ENCODE measurements at places on chromosomes 4 and X. TPM values are rescaled to one million over a fixed set of nuclear protein-coding genes. Genes with fewer than 3 reads are reported as not detected.

GRCh38 chrX:10039821-10040793, 72.9 kb downstream of the CLDN34 start:
- no peak for DNase-seq

DNA sequence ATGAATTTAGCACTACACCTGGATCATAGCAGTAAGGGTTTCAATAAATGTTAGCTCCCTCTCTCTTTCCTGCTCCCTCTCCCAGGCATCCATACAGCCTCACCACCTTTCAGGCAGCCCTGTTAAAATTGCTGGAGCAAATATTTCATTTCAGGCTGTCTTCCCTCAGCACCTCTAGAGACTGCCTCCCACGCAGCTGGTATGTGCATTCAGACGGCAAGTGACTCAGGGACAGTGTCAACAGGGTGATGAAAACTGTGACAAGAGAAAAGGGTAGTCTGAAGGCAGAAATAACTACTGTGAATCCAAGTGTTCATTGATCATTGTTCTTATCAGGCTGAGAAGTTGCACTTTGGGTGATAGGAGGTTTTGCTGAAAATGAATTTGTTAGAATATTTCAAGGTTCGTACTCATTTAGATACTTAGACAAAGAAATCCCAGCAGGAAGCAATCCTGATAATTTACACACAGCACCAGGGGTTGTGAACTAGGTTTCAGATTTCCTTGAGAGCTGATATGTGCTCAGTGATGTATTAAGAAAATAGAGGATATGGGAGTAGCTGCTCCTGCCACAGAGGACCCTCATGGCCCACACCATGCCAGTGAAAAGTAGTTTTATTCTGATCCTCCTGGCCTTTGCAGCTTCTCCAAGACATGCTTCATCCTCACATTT, 424.2 kb downstream of the FGF13 start:
- no peak for DNase-seq

GRCh38 chrX:29237972-29238371, 650.7 kb downstream of the IL1RAPL1 start:
- no peak for DNase-seq

GRCh38 chr4:60359746-60360367, 840.3 kb upstream of the ADGRL3 start:
- DNase-seq: no peak

XAGE1A gene
- not detected for total RNA-seq

DNA sequence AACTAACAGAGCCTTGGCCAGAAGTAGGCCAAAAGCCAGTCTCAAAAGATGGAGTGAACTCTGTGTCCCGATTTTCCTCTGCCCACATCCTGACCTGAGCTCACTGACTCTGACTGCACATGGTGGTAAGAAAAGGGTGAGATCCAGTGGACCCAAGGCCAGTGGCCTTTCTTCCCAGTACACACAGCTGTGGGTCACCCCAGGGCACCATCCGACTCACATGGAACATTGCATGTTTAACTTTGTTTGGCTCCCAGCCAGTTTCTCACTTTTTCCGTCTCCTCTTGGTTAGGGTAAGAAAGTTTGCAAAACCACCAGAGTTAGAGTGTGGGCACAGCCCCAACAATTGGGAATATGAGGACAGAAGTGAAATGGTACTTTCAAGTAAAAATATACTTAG, 69.8 kb downstream of the GAB1 start:
- no peak for DNase-seq

ARHGEF38 gene
- total RNA-seq: not detected

GSPT2 gene
- 22.2 TPM for total RNA-seq

DNA sequence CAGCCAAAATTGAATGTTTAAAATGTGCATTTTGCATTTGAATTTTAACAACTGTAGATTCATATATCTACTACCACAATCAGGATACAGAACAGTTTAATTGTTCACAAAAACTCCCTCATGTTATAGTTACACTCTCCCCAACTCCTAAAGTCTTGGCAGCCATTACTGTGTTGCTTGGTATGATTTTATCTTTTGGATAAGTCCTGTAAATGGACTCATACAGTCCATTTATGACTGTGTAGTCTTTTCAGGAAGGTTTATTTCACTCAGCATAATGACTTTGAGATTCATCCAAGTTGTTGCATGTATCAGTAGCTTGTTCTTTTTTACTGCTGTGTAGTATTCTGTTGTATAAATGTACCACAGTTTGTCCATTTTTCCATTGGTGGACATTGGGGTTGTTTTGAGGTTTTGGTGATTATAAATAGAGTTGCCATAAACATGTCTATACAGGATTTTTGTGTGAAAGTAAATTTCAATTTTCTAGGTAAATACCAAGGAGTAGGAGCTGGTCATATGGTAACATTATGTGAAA, 9.9 kb downstream of the FAM193A start:
- DNase-seq: no peak

DNA sequence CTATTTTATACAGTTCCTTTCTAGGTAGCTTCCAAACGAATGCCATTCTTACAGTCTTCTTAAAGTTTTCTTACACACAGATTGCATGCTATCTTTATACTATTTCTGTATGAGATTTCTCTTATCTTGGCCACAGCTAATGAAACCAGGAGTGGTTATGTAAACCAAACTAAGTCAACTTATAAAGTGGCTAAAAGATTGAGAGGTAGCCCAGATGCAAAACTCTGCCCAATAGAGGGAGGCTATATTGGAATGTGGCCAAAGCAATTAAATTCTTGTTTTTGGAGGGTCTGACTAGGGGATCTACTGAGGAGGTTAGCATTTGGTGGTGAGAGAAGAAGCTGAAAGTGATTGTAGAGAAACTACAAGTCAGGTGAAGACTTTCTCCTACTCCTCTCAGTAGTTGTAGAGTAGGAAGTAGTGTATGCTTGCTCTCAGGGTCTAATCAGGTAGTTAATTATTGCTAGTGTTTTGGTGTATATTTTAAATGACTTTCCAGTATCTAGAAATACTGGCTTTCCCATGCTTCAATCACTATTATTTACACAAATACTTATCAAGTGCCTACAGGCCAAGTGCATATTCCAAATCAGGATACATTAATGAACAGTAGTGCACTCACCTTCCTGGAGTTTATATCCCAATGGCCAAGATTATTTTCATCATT, 104.2 kb upstream of the HPGD start:
- no peak for DNase-seq

- no peak for DNase-seq
These were observed 223.3 kb downstream of the COL25A1 start for GRCh38 chr4:109079201-109079600.

DNA sequence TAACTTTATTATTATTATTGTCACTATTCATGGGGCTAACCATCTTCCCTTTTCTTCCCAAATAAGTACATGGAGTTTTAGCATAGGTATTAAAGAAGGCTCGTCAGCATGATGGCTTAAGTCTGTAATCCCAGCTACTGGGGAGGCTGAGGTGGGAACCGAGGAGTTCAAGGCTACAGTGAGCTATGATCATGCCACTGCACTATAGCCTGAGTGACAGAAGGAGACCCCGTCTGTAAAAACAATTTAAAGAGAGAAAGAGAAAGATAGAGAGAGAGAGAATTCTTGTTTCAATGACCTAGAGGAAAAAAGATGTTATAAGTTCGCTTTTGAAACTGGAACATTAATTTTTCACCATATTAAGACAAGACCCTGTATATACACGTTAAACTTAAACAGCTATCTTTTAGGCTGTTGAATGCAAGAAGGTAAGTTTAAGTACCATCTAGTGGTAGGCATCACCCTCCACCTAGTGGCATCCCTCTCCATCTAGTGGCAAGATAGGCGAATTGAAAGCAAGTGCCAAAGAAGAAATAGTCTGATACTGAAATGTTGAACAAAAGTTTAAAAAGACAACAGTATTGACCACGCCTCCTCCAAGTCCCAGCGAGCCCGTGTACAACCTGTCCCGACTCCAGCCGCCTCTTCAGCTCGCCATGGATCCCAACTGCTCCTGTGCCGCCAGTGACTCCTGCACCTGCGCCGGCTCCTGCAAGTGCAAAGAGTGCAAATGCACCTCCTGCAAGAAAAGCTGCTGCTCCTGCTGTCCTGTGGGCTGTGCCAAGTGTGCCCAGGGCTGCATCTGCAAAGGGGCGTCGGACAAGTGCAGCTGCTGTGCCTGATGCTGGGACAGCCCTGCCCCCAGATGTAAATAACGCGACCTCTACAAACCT, 26.0 kb upstream of the YTHDC1 start:
- peak; percentile 6 for DNase-seq

DNA sequence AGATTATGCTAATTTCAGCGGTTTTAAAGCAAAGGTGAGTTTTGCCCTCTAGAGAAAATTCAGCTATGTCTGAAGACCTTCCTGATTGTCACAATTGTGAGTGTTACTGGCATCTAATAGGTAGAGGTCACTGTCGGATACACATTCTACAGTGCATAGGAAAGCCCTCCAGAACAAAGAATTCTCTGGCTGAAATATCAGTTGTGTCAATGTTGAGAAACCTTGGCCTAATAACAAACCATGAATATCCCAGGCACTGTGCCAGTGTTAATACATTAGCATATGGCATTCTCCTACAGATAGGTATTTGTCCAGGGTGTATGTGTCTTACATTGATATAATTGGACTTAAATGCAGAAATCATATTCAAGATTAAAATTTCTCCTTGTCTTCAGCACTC, 294.3 kb downstream of the FSTL5 start:
- DNase-seq: no peak

SLC25A43 gene
- total RNA-seq: 6.9 TPM

GRCh38 chrX:123425471-123425870, 241.4 kb downstream of the GRIA3 start:
- no peak for DNase-seq

DNA sequence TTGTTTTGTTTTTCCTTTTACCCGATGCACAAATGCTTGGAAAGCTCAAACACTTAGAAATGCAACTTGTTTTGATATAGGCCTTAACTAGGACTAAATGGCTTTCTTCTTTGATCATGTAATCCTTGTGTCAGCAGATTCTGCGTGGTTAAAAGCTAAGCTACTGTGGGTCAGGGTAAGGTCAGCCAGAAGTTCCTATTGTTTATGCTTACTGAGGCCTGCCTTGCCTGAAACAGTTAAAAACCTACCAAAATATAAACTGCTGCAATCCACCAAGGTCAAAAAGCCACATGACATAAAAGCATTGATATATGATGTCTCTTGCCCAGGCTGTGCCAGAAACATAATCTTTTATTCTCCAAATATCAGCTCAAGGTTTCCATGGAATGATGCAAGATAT, 223.4 kb downstream of the FAM47B start:
- DNase-seq: no peak

Data from neural crest cell (in vitro differentiated cells).